ENCODE measurements at places on chromosomes 5 and 9.

- no peak for DNase-seq
Measured at GRCh38 chr5:149445343-149445738, 66.2 kb upstream of the IL17B start.

DNA sequence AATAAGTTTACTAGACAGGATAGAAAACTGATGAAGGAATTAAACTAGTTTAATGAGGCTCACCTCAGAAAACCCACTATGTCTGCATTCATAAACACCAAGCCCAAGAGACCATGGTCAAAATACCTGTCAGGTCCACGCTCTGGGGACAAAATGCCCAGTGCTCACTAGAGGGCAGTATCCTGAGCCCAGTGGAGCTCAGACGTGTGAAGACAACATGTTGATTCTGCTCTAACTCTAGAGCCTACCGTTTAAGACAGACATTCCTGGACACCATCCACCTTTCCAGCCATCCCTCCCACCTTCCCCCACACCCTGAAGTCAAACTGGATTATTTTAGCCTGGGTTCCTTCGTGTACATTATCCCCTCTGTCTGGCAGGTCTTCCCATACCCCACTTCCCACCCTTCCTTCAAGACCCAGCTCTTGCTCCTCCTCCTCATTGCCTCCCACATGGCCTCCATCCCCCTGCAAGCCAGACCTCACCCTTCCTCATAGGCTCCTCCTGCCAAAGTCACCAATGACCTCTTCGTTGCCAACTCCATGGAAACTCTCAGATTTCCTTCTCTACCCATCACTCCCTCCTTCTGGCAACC is 142.3 kb upstream of the FSTL4 start:
- DNase-seq: peak; percentile 9

- no peak for DNase-seq
Measured at GRCh38 chr9:3977614-3978112, 322.2 kb downstream of the GLIS3 start.

DNA sequence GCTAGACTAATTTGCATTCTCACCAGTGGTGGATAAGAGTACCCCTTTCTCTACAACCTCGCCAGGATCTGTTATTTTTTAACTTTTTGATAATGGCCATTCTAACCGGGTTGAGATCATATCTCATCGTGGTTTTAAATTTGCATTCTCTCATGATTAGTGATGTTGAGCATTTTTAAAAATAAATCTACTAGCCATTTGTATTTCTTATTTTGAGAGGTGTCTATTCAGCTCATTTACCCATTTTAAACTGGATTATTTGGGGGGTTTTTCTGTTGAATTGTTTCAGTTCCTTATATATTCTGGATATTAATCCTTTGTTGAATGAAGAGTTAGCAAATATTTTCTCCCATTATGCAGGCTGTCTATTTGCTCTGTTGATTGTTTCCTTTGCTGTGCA is 139.6 kb downstream of the ARSB start:
- DNase-seq: no peak

- no peak for DNase-seq
Measured at GRCh38 chr5:124550731-124551130, 195.7 kb downstream of the ZNF608 start.

DNA sequence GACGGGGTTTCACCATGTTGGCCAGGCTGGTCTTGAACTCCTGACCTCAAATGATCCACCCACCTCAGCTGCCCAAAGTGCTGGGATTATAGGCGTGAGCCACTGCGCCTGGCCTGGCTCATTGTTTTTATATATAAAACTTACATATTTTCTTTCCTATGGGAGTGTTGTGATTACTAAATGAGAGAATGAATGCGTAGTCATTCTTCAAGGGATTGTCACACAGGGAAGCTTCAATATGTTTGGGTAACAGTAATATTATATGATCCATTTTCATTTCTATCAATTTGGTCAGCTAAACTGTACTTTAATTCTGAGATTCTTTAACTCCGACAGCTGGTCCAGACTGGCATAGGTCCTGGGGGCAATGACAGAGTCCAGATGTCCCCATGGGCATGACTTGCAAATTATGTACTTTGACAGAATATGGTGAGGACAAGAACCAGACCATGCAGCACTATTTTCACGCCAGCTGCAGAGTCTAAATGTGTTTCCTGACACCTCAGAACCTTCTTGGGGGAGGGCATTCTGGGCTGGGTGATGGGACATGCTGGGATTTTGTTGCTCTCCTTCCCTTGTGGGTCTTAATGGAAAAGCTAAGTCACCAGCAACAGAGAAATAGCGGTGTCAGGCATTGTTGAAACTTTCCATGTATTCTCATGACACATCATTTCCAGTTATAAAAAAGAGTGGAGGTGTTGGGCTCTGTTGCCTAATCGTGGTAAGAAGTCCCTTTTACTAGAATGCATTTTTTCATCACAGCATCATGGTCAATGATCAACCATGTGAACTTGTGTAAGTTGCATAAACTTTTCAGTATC is 40.9 kb upstream of the TNC start:
- DNase-seq: no peak

GRCh38 chr5:180313677-180314505 is 22.0 kb upstream of the MAPK9 start:
- no peak for DNase-seq

GRCh38 chr9:28318515-28318914 is 745.2 kb upstream of the C9orf72 start:
- DNase-seq: no peak

GRCh38 chr9:93958819-93959682 is 3.9 kb upstream of the BARX1 start:
- no peak for DNase-seq

GRCh38 chr5:133859073-133859472 is 109.4 kb downstream of the C5orf15 start:
- no peak for DNase-seq

GRCh38 chr5:138065102-138065501 is 18.7 kb upstream of the WNT8A start:
- no peak for DNase-seq

- DNase-seq: no peak
Measured at GRCh38 chr9:132127888-132128534, 33.8 kb upstream of the NTNG2 start.

GRCh38 chr5:175805256-175806011 is 65.9 kb upstream of the CPLX2 start:
- no peak for DNase-seq

- DNase-seq: peak; percentile 78
Measured at GRCh38 chr5:109410389-109411148, 795 bp upstream of the PJA2 start.

- no peak for DNase-seq
Measured at GRCh38 chr5:86360801-86361200, 256.9 kb upstream of the COX7C start.

- no peak for DNase-seq
Measured at GRCh38 chr5:148384380-148384737, 601 bp downstream of the FBXO38 start.

- no peak for DNase-seq
Measured at GRCh38 chr5:72121780-72122445, 14.6 kb downstream of the MAP1B start.

DNA sequence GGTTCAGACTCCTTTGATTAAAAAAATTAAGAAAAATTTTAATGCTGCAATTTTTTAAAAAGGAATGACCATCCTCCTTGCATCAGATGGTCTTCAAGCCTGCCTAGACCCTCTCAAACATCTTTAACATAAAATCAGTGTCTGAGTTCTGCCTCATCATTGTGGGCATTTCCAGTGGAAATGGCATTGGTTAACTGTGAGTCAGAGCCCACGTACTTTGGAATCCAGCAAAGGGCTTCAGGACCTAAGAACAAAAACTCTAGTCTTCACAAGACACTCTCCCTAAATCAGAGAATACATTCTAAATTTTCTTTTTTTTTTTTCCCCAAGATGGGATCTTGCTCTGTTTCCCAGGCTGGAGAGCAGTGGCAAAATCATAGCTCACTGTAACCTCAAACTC is 9.4 kb upstream of the C5orf15 start:
- DNase-seq: peak; percentile 50

GRCh38 chr5:171801-172331 is 19.4 kb upstream of the LRRC14B start:
- no peak for DNase-seq

DNA sequence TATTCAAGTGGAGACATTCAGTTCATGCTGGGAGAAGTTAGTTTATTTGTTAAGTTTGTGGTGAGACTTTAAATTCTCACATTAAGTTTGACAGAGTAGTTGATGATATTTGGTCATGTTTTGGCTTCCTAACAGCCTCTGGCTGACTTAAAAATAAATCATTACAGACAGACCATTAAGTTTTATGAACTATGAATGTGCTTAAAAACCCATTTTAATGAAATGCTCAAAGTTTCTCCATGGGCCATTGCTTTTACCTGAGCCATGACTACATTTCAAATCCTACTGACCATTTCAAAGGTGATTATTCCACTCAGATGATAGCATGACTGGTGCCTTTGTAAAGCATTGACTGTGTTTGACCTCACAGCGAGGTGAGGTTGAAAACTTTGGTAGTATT is 192.7 kb downstream of the LRRC70 start:
- no peak for DNase-seq

Measured in brain microvascular endothelial cell (primary cell).